Memory B cell (primary cell): ENCODE measurements at places on chromosomes 12 and 14.

DNA sequence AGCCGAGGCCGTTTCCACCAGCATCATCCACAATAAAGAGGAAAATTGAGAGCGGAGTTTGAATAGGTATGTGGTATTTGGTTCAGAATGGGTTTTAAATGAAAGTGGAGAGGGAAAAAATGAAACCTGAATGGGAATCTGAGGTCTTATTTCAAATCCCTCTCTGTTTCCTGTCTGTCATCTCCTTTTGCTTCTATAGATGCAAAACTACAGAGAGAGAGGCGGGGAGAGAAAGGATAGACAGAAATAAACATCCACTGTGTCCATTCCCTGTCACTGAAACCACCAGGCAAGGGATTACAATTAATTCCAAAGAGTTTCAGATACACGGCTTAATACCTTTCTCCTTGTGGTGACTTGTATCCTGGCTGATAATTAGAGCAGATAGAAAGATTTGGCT, 102.3 kb downstream of the DAD1 start:
- DNase-seq: no peak
- H3K36me3 ChIP-seq: no peaks in the 10 kb centered on the region

- H3K4me3 ChIP-seq: no peak overlapping the region
- H3K27me3 ChIP-seq: peaks cover 6% of the 10 kb centered on the region
- no peak overlapping the region for H3K27ac ChIP-seq
- H3K36me3 ChIP-seq: no peaks in the 10 kb centered on the region
- H3K4me1 ChIP-seq: no peaks in the 10 kb centered on the region
- no peak for DNase-seq
These were observed 261.4 kb downstream of the TTC8 start for GRCh38 chr14:89085737-89086382.

- H3K27ac ChIP-seq: no peak overlapping the region
- no peak overlapping the region for H3K4me3 ChIP-seq
- no peaks in the 10 kb centered on the region for H3K4me1 ChIP-seq
These were observed 23.3 kb downstream of the GABARAPL1 start for GRCh38 chr12:10235761-10236631.

GRCh38 chr12:67647181-67647798, 1.3 kb upstream of the DYRK2 start:
- H3K4me1 ChIP-seq: peaks cover 21% of the 10 kb centered on the region
- peak overlapping the region; percentile 94 for H3K27ac ChIP-seq
- DNase-seq: no peak
- H3K4me3 ChIP-seq: peak overlapping the region; percentile 98
- H3K27me3 ChIP-seq: no peaks in the 10 kb centered on the region

- peaks cover 6% of the 10 kb centered on the region for H3K4me1 ChIP-seq
- H3K27me3 ChIP-seq: no peaks in the 10 kb centered on the region
- DNase-seq: no peak
These were observed 399.4 kb downstream of the TMEM121 start for GRCh38 chr14:105925615-105926372.

DNA sequence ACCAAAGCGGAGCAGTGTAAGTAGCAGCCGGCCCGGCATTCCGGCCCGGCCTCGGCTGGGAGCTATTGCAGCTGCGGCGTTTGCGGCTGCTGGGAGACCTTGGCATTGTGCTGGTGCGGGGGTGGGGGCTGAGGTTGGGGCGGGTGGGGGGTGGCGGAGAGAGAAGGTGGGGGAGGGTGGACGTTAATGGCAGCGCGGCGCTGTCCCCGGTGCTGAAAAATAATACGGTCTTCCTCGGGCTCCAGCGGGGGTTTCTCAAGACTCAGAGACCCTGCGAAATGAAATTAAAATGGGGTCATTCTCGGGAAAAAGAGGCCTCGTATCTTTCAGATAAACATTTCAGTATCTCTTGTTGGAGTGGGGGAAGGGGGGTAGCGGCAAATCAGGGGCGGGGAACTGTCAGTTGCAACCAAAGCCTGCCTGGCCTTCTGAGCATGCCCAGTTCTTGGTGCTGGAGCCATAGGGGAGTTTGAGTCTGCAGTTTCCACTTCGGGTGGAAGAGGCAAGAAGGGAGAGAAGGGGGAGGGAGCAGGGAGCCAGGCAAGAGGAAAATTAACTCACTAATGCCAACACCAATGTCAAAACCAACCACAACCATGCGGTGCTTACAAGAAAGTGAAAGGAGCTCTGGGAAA, 414 bp downstream of the UNC79 start:
- H3K4me1 ChIP-seq: peaks cover 10% of the 10 kb centered on the region
- H3K4me3 ChIP-seq: no peak overlapping the region
- peaks cover 2% of the 10 kb centered on the region for H3K36me3 ChIP-seq
- DNase-seq: no peak

DNA sequence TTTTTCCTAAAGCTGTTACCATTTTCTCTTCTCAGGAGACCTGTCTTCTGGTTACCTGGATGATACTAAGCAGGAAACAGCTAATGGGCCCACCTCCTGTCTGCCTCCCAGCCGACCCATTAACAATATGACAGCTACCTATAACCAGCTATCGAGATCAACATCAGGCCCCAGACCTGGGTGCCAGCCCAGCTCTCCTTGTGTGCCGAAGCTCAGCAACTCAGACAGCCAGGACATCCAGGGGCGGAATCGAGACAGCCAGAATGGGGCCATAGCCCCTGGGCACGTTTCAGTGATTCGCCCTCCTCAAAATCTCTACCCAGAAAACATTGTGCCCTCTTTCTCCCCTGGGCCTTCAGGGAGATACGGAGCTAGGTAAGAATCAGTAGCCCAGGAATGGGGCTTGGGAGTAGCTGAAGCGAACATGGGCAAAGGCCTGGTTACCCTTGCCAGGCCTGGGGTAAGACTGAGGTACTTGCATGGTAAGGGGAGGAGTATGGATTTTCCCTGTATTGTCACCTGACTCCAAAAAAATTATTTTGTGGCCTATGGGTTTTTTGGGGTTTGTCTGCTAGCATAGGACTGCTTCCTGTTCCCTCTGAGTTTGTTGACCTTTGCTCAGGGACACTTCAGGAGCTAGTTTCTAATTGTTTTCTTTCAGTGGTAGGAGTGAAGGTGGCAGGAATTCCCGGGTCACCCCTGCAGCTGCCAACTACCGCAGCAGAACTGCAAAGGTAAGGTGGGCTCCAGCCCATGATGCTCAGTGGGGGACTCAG, 26.6 kb downstream of the TRAFD1 start:
- no peaks in the 10 kb centered on the region for H3K27me3 ChIP-seq
- H3K27ac ChIP-seq: peak overlapping the region; percentile 22
- H3K4me1 ChIP-seq: peaks cover 11% of the 10 kb centered on the region
- DNase-seq: no peak

DNA sequence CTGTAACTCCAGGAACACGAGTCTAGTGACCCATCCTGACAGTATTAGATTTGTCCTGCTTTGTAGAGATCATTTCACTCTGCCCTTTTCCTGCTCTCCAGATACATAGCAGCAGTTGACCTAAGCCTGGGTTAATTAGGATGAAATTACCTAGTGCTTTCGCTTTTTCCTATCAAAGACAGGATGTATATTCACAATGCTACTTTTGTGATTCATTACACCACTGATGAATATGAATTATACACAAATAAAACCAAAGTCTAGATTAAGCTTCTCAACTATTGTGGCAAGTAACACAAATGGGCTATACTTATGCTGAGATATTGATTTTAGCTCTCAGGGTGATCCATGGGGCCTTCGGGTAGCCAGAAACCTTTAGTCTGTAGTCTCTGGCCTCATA, 17.9 kb downstream of the CERS5 start:
- H3K27ac ChIP-seq: peak overlapping the region; percentile 20
- no peak overlapping the region for H3K4me3 ChIP-seq
- H3K27me3 ChIP-seq: no peaks in the 10 kb centered on the region
- DNase-seq: no peak
- H3K4me1 ChIP-seq: peaks cover 9% of the 10 kb centered on the region
- no peaks in the 10 kb centered on the region for H3K36me3 ChIP-seq

- H3K36me3 ChIP-seq: peaks cover 2% of the 10 kb centered on the region
- H3K4me3 ChIP-seq: no peak overlapping the region
- DNase-seq: no peak
- H3K27me3 ChIP-seq: no peaks in the 10 kb centered on the region
- H3K27ac ChIP-seq: no peak overlapping the region
These were observed 60.9 kb downstream of the DYRK2 start for GRCh38 chr12:67709367-67709954.

DNA sequence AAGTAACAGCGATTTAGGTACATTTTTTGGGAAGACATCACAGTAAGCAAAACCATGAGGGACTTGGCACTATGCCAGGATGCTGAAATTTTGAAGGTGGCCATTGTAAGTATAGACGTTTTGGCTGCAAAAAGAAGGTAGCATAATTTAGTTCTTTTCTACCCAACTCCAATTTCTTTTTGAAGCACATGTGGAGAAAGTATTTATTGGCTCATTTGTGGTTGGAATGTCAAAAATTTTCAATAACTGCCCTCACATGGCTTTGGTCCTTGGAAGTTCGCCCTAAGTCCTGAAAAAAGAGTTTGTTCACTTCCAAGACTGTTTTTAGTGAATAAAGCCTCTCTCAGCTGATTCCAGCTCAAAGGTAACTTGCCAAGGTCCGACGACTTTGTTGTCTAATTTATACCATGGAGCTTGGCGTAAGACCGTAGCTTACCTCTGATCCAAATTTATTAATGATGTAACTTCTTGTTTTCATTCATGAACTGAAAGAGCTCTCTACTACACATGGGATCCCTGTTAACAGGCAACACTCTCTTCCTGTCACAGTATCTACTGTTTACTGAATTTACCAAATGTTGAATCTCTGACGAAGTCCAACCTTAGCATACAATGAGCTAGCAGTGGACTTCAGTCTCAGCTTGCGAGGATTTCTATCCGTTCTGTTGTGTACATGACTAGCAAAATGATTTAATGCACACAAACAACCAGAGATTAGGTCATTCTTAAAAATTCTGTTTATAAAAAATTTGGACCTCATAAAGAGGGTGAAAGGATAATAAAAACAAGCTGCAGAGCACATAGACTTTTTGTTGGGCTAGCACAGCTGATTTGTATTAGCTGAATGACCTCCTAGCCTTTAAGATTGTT, 49.0 kb downstream of the MSRB3 start:
- H3K4me1 ChIP-seq: no peaks in the 10 kb centered on the region
- H3K27ac ChIP-seq: no peak overlapping the region
- no peak for DNase-seq
- peaks cover 7% of the 10 kb centered on the region for H3K27me3 ChIP-seq
- no peak overlapping the region for H3K4me3 ChIP-seq

- peaks cover 21% of the 10 kb centered on the region for H3K36me3 ChIP-seq
- no peaks in the 10 kb centered on the region for H3K27me3 ChIP-seq
- no peak overlapping the region for H3K27ac ChIP-seq
- H3K4me3 ChIP-seq: no peak overlapping the region
- no peak for DNase-seq
- H3K4me1 ChIP-seq: no peaks in the 10 kb centered on the region
These were observed 57.1 kb downstream of the METTL25 start for GRCh38 chr12:82415402-82415801.

GRCh38 chr12:113468365-113469223, 3.1 kb downstream of the LHX5 start:
- peaks cover 41% of the 10 kb centered on the region for H3K27me3 ChIP-seq
- H3K36me3 ChIP-seq: peaks cover 3% of the 10 kb centered on the region
- peak overlapping the region; percentile 27 for H3K4me3 ChIP-seq
- H3K4me1 ChIP-seq: peaks cover 18% of the 10 kb centered on the region
- DNase-seq: no peak
- no peak overlapping the region for H3K27ac ChIP-seq

- H3K36me3 ChIP-seq: no peaks in the 10 kb centered on the region
- no peak for DNase-seq
- H3K27ac ChIP-seq: no peak overlapping the region
These were observed 50.3 kb downstream of the DAO start for GRCh38 chr12:108930155-108930554.

- H3K27me3 ChIP-seq: peaks cover 14% of the 10 kb centered on the region
- H3K4me1 ChIP-seq: peaks cover 7% of the 10 kb centered on the region
- DNase-seq: no peak
- H3K27ac ChIP-seq: no peak overlapping the region
- no peak overlapping the region for H3K4me3 ChIP-seq
These were observed 25.1 kb upstream of the DICER1 start for GRCh38 chr14:95182379-95182778.

DNA sequence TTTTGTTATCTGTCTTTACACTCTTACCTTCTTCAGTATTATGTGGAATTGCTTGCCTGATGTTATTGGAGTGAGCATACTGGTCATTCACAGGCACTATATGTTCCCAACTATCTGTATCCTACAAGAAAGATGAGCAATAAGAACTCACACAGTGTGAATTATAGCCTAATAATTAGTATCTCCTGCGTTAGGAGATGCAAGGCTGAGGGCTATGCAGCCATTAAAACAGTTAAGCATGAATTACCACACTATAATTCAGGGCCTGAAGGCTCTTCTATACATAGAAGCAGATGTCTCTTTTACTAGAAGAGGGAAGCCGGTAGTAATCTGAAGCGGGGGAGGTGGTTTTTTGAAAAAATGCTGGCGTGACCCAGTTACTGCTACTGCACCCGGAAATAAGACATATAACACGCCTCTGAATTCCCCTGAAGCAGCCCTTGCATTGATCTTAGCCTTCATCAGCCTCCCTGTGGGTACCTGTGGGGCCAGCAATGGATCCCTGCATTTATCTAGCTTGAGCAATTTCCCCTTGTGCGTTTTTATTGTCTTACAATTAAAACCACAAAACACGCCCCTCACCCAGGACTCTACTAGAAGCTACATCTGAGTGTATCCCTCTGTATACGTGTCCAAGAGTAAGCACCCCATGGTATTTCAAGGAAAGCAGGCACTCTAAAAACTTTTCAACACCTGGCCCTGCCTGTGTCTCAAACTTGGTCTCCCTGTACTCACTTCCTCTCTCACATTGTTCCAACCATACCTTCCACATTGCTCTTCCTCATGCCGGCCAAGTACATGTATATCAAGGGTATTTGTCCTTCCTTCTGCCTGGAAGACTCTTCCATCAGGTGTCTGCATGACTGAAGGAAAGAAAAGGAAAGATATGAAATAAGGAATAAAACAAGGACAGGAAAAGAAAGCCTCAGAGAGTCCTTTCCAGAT, 210.9 kb upstream of the ARID2 start:
- no peak for DNase-seq
- H3K4me3 ChIP-seq: no peak overlapping the region
- H3K27ac ChIP-seq: no peak overlapping the region
- peaks cover 7% of the 10 kb centered on the region for H3K36me3 ChIP-seq

DNA sequence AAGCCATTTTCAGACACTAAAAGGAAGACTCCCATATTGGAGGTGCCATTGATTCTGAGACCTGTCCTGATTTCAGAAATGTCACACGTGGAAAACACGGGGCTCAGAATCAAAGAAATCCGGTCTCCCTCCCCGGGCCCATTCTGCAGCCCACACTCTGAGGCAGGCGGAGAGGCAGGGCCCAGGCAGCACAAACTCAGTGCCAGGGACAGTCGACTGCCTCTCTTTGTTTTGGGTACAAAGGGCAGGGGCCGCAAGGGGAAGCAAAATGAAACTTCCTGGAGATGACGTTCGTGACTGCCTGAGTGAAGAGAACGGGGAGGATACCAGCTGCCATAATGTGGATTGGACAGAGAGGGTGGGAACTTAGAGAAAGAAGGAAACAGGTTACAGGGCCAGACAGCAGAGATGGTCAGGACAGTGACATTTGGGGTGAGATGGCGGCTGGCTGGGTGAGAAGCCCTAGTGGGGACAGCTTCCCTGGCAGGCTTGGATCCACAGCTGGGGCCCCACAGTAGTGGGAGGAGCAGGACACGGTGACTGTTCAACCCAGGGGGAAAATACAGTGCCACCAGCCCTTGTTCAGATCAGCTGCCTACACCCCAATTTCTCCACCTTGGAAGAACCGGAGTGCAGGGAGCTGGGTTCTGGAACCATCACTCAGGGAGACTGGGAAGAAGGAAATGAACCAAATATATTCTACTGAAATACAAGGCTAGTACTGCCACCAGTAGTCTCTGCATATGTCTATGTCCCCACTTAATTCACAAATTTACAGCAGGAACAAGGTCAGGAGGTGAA, 8.1 kb downstream of the GAPDH start:
- no peak overlapping the region for H3K27ac ChIP-seq
- no peaks in the 10 kb centered on the region for H3K27me3 ChIP-seq
- H3K36me3 ChIP-seq: peaks cover 16% of the 10 kb centered on the region
- H3K4me1 ChIP-seq: peaks cover 15% of the 10 kb centered on the region
